GOT3 (cell line): ENCODE measurements at places on chromosomes 3 and 15.

- peak; percentile 16 for DNase-seq
Measured at GRCh38 chr15:67456677-67457529, 64.0 kb upstream of the C15orf61 start.

GRCh38 chr3:126850370-126851085 lies 132.4 kb upstream of the PLXNA1 start:
- no peak for DNase-seq

DNA sequence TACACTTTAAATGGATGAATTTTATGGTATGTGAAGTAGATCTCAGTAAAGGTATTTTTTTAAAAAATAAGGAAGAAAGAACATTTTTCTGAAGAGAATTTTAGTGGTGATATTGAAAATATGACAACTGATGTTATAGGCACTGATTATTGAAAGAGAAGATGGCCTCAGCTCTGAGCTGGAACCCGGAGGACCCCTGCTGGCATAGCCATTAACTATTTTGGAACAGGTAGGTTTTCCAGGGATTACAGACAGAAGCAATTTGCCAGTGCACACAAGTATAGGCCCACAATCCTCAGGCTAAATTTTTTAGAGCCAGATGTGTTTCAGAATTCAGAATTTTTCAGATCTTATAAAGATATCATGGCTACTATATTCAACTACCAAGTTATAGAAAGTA lies 315.9 kb upstream of the GPR149 start:
- no peak for DNase-seq

DNA sequence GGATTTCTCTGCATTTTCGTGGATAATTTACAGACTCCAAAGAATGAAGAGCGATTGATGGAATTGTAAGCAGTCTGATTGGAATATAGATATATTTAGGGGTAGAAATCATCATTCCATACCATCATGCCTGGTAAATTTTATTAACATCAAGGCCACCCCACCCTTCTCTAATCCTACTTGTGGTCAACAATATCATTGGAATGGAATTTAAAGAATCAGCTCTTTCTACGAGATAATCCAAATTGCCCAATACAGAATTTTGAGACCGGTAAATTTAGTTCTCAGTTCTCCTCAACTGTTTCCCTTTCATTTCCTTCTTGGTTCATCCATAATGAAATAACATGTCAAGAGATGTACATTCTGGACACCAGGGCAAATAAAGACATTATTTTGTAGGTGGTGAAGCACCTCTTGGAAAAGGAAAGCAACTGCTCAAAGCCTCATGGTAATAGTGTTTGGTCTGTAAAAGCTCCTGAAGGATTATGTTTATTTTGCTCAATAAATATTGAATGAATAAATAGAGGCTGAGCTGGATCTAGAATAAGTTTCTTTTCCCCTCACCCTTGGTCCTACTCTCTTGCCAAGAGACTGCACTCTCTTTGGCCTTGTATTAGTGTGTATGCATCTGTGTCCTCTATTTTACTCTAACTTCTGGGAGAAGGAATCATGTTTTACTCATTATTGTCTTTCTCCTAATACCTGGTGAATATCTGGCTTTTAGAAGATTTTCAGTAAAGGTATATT lies 133.7 kb upstream of the BCL6 start:
- DNase-seq: no peak

GRCh38 chr3:174541708-174542315 lies 317.3 kb upstream of the NAALADL2 start:
- no peak for DNase-seq

DNA sequence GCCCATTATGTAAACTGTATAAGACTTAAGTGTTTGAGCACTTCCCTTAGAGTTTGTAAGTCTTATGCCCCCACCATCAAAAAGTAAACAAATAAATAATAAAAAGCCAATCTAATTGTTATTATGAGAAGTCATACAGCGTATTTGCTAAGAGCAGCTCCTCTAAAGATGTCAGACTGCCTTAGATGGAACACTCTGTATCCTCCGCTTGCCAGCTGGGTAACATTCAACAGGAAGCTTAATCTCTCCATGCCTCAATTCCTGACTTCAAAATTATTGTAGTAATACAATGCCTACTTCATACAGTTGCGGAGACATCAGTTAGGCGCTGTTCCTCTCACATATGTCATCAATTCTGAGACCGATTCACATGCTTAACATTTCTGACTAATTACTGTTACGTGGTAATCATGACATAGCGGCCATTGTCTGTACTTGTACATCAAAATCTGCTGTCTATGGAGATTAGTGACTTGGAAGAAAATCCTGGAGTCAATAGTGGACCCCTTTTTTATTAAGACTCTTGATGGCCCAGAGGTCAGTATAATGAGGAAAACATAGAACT lies 417.7 kb downstream of the LPP start:
- no peak for DNase-seq

DNA sequence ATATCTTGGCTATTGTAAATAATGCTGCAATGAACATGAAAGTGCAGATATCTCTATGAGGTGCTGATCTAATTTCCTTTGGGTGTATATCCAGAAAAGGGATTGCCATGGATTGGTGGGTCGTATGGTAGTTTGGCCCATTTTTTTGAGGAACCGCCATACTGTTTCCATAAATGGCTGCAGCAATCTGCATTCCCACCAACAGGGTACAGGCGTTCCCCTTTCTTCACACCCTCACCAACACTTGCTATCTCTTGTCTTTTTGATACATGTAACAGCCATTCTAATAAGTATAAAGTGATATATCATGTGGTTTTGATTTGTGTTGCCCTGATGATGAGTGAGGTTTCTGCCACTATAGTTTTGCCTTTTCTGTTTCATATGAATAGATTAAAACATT lies 146.7 kb downstream of the NR2F2 start:
- DNase-seq: no peak

- DNase-seq: no peak
Measured at GRCh38 chr3:170634663-170635384, 48.9 kb upstream of the SLC7A14 start.
